ENCODE measurements at places on chromosomes 3 and 15.

DNA sequence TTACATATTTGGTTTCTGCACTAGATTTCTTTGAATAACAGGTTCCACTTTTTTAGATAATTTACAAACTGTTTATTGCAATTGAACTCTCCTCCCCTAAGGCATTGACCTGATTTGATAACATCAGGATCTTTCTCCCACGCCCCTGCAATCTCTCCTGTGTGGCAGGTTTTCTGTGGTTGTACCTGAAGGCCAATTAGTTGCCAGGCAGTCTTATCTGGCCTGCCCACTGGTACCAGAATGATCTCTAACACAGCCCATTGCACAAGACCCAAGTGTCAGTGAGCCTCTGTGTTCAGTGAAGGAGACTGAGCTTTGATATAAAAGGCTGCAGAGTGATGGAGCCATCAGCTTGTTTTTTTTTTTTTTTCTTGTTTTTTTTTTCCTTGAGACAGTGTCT lies 3.3 kb downstream of the ACAD9 start:
- no peak for DNase-seq

GRCh38 chr15:41480396-41481140 lies 13.1 kb upstream of the ITPKA start:
- DNase-seq: no peak

GRCh38 chr3:128617270-128617556 lies 33.4 kb downstream of the RPN1 start:
- no peak for DNase-seq

- DNase-seq: no peak
Measured at GRCh38 chr15:72404356-72404755, 6.3 kb downstream of the TMEM202 start.
